Heart left ventricle (tissue), 16 donors: ENCODE measurements at places on chromosomes 13 and 19.

DNA sequence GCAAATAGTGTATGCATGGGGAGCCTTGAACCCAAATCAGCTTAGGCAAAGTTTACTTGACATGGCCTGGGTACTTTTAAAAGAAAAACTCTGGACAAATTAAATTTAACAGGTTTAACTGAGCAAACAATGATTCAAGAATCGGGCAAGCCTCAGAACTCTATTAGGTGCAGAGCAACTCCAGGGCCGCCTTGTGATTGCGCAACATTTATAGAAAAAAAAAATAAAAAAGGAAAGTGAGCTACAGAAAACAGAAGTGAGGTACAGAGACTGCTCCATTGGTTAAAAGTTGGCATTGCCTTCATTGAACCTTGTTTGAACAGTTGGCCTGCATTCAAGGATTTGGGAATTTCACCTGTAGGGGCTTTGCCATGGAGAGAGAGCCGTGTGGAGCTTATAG lies 421.0 kb upstream of the TSHZ3 start:
- H3K27me3 ChIP-seq = no peaks in the 10 kb centered on the region
- no peaks in the 10 kb centered on the region for H3K36me3 ChIP-seq
- DNase-seq = no peak

- no peak for DNase-seq
- H3K27me3 ChIP-seq = no peaks in the 10 kb centered on the region
- no peak overlapping the region for H3K27ac ChIP-seq
- no peak overlapping the region for H3K4me3 ChIP-seq
- no peaks in the 10 kb centered on the region for H3K4me1 ChIP-seq
- H3K36me3 ChIP-seq = peaks cover 9% of the 10 kb centered on the region
Observed at GRCh38 chr19:13763265-13763664, 1.1 kb upstream of the MRI1 start.

DNA sequence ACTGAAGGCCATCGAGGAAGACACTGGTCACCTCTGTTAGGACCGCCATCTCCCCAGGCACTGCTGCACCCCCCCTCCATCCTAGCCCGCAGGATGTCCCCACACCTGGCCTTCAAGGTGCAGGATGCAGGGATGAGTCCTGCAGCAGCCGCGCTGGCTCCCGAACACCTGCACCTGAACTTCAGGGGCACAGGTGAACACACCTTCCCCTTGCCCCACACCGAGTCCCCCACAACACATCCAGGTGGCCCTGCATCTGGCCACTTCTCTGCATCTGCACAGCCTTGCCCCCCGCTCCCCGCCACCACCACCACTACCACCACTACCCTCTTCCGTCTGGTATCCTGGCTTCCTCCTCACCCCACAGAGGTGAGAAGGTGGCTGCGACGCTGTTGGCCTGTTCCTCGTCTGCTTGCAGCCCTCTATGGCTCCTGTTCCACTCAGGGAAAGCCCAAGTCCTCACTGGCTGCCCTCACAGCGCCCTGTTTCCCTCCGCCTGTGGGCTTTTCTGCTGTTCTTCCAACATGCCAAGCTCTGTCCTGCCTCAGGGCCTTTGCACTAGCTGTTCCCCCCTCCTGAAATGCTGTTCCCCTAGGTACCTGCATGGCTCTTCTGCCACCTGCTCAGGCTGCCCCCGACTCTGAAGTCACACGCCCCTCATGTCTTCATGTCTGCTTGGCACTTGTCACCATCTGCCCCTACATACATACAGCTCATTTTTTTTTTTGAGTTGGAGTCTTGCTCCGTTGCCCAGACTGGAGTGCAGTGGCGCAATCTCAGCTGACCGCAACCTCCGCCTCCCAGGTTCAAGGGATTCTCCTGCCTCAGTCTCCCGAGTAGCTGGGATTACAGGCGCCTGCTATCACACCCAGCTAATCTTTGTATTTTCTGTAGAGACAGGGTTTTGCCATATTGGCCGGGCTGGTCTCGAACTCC lies 1.4 kb upstream of the CERS1 start:
- no peak overlapping the region for H3K4me3 ChIP-seq
- no peaks in the 10 kb centered on the region for H3K36me3 ChIP-seq
- DNase-seq = no peak
- peaks cover 12% of the 10 kb centered on the region for H3K27me3 ChIP-seq
- peaks cover 13% of the 10 kb centered on the region for H3K4me1 ChIP-seq

DNA sequence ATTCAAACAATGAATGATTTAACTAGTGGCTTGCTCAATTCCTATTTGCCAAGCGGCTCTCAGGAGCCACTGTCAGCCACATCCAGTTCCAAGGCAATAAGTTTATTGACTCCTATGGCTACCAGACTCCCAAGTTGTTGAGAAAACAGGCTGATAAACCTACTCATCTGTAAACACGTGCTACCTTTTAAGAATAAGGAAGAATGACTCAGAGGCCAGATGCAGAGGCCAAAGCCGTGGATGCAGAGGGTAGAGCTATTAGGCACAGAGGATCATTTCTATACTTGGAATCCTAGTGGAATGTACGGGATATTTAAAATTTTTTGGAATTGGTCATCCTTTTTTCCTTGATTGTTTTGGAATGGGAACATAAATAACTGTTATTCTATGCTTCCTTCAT lies 1921.1 kb downstream of the OLFM4 start:
- no peaks in the 10 kb centered on the region for H3K4me1 ChIP-seq
- no peaks in the 10 kb centered on the region for H3K27me3 ChIP-seq
- H3K27ac ChIP-seq = no peak overlapping the region
- no peak for DNase-seq
- no peaks in the 10 kb centered on the region for H3K36me3 ChIP-seq
- H3K4me3 ChIP-seq = no peak overlapping the region

DNA sequence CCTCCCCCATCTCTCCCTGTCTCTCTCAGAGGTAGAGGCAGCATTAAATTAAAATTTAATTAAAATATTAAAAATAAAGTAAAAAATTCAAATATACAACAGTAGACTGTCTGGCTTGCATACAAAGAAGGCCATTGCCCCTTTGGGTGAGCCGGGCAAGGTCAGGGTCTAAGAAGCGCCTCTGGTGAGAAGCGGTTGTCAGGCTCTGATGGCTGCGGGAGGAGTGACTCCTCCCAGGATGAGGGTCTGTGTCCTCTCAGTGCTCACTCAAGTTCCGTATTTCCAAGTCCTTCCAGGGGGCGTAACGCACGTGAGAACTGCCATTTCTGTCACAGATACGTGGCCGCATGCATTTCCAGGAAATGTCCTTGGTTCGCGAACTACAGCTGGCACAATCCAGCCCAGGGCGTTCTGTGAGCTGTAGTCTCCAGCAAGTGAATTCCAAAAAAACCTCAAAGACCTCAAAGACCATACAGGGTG lies 737 bp upstream of the ZNF181 start:
- H3K4me1 ChIP-seq = peaks cover 25% of the 10 kb centered on the region
- no peaks in the 10 kb centered on the region for H3K27me3 ChIP-seq
- DNase-seq = peak; percentile 65
- H3K4me3 ChIP-seq = peak overlapping the region; percentile 84

- no peaks in the 10 kb centered on the region for H3K27me3 ChIP-seq
- no peak for DNase-seq
- no peak overlapping the region for H3K4me3 ChIP-seq
- no peaks in the 10 kb centered on the region for H3K36me3 ChIP-seq
Observed at GRCh38 chr13:21898459-21898858, 227.6 kb downstream of the FGF9 start.

DNA sequence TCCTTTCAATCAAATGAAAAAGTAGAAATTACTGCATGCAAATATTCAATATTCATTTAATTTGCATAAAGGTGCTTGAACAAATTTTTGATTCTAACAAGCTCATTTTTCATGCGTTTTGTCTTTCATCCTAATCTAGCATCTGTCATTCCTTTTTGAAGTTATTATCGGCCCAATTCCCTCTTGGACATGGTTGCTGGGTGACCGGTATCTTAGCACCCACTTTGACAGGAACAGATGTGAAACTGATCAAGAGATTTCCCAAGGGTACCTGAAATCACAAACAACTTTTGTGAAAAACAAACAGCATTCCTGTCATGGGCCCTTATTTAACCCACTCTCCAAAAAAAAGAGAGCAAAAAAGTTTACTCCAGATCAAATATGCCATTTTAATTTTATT lies 13.3 kb downstream of the DACH1 start:
- no peaks in the 10 kb centered on the region for H3K4me1 ChIP-seq
- no peaks in the 10 kb centered on the region for H3K36me3 ChIP-seq
- DNase-seq = no peak
- no peaks in the 10 kb centered on the region for H3K27me3 ChIP-seq

DNA sequence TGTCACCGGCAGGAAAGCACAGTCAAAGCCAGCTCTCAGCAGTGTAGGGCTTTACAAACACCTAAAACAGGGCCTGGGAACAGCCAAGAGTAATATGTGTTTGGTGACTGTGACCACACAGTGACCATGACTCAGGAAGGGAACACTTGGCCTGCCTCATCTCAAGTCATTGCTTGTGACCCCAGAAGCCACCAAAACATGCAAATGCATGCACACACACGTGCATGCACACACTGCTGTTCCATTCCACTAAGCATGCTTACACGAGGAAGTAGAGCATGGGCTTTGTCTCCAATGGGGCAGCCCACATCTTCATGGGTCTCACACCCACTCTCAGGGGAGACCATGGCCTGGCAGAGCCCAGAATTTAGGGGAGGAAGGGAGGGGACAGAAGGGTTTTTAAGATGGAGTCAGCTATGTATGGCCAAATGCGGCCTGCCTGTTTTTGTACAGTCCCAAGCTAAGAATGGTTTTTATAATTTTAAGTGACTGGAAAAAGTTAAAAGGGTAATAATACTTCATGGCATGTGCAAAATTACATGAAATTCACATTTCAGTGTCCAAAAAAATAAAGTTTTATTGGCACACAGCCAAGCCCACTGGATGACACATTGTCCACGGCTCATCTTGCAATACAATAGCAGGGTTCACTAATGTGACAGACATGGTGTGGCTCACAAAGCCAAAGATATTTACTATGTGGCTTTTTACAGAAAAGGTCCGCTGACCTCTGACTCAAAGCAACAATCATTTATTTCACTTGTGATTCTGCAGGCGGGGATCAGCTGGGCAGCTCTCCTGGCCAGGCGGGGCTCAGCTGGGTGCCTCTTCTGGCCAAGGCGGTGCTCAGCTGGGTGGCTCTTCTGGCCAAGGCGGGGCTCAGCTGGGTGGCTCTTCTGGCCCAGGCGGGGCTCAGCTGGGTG lies 17.3 kb downstream of the ZFR2 start:
- no peaks in the 10 kb centered on the region for H3K27me3 ChIP-seq
- no peak overlapping the region for H3K4me3 ChIP-seq
- no peak for DNase-seq
- H3K36me3 ChIP-seq = no peaks in the 10 kb centered on the region

- no peak for DNase-seq
- H3K4me3 ChIP-seq = no peak overlapping the region
- H3K27ac ChIP-seq = no peak overlapping the region
- peaks cover 45% of the 10 kb centered on the region for H3K27me3 ChIP-seq
- no peaks in the 10 kb centered on the region for H3K36me3 ChIP-seq
- H3K4me1 ChIP-seq = no peaks in the 10 kb centered on the region
Observed at GRCh38 chr13:112446347-112446861, 70.2 kb downstream of the SPACA7 start.

GRCh38 chr13:94329754-94330551 lies 149.5 kb downstream of the DCT start:
- H3K4me1 ChIP-seq = no peaks in the 10 kb centered on the region
- H3K4me3 ChIP-seq = no peak overlapping the region
- no peaks in the 10 kb centered on the region for H3K27me3 ChIP-seq

GRCh38 chr13:21894703-21895699 lies 224.1 kb downstream of the FGF9 start:
- no peak for DNase-seq
- no peaks in the 10 kb centered on the region for H3K4me1 ChIP-seq
- no peak overlapping the region for H3K27ac ChIP-seq
- no peaks in the 10 kb centered on the region for H3K27me3 ChIP-seq

DNA sequence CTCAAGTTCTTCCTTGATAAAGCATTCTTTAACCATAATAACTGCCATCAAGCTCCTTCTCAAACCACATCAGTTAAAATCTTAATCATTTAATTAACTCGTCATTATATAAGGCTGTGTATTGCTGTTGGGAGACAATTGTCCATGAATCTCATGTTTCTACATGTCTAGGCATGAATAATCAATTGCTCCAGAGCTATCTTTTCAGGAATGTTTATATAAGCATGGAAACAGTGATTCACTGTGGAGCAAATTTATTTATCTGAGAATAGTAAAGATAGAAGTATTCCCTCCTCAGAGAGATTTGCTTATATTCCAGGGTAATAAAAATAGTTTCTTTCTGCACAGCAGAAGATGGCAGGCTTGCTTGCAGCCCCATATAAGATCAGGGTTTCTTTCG lies 71.1 kb downstream of the CBY2 start:
- H3K27ac ChIP-seq = no peak overlapping the region
- no peaks in the 10 kb centered on the region for H3K4me1 ChIP-seq
- no peaks in the 10 kb centered on the region for H3K27me3 ChIP-seq

GRCh38 chr13:44540761-44541434 lies 35.2 kb downstream of the TSC22D1 start:
- no peak overlapping the region for H3K27ac ChIP-seq
- no peak for DNase-seq
- H3K4me3 ChIP-seq = no peak overlapping the region
- no peaks in the 10 kb centered on the region for H3K27me3 ChIP-seq
- H3K4me1 ChIP-seq = peaks cover 21% of the 10 kb centered on the region
- H3K36me3 ChIP-seq = no peaks in the 10 kb centered on the region

GRCh38 chr13:110340812-110341444 lies 33.8 kb downstream of the COL4A2 start:
- H3K4me1 ChIP-seq = peaks cover 67% of the 10 kb centered on the region
- peak overlapping the region; percentile 9 for H3K4me3 ChIP-seq
- no peaks in the 10 kb centered on the region for H3K36me3 ChIP-seq
- DNase-seq = peak; percentile 82
- no peaks in the 10 kb centered on the region for H3K27me3 ChIP-seq
- peak overlapping the region; percentile 96 for H3K27ac ChIP-seq

- no peak overlapping the region for H3K27ac ChIP-seq
- H3K36me3 ChIP-seq = no peaks in the 10 kb centered on the region
- no peak overlapping the region for H3K4me3 ChIP-seq
- no peaks in the 10 kb centered on the region for H3K4me1 ChIP-seq
- no peak for DNase-seq
- peaks cover 10% of the 10 kb centered on the region for H3K27me3 ChIP-seq
Observed at GRCh38 chr19:8088752-8089663, 36.4 kb downstream of the CCL25 start.

- H3K27me3 ChIP-seq = no peaks in the 10 kb centered on the region
- no peaks in the 10 kb centered on the region for H3K36me3 ChIP-seq
- peak; percentile 25 for DNase-seq
- H3K4me3 ChIP-seq = no peak overlapping the region
- peak overlapping the region; percentile 5 for H3K27ac ChIP-seq
Observed at GRCh38 chr13:39952249-39953233, 297.1 kb downstream of the COG6 start.

GRCh38 chr13:104798486-104798885 lies 1732.3 kb upstream of the SLC10A2 start:
- no peaks in the 10 kb centered on the region for H3K27me3 ChIP-seq
- H3K36me3 ChIP-seq = no peaks in the 10 kb centered on the region
- no peaks in the 10 kb centered on the region for H3K4me1 ChIP-seq
- H3K27ac ChIP-seq = no peak overlapping the region
